Activated T-cell treated with anti-CD3 and anti-CD28 coated beads, Interleukin-2, amount 50 U/mL, for 48 hours (primary cell): ENCODE measurements at places on chromosomes 6 and 20.
A peak's percentile ranks its signal among the peaks of the same experiment; 100 is the strongest.

- DNase-seq, result no peak
Observed at GRCh38 chr20:49758781-49759180, 45.1 kb upstream of the B4GALT5 start.

DNA sequence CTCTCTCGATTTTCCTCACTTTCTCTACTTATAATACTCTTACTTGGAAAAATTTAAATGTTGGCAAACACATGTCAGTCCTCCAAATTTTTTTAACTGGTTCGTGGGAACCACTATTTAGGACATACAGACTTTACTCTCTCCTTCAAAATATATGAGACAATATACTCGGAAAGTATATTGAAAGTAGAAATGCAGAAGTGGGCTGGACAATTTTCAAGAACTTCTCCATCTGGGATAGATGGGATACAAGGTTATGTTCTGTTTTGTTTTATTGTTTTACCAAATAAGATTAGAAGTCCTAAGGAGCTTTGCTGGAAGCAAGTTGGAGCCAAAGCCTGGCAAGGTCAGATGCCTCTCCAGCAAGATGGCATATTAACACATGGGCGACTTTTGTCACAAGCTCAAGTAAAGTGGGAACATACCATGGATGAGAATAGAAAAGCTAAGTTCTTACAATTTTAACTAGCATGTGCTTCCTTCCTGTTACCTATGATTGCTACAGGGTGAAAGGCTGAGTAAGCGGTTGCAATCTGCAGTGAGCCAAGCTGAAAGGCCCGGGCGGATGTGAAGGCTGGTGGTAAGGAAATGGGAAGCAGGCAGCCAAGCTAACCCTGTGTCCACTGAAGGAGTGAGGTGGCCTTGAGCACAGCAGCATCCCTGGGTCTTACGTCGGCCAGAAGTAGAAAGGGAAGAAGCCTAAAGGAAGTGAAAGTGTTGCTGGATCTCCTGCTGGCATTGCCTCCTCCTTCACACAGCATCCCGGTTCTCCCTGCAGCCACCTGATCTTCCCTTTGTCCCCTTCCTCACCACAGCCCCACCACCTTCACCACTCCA is 7.1 kb downstream of the MAP3K5 start:
- peak; percentile 61 for DNase-seq

- no peak for DNase-seq
Observed at GRCh38 chr6:5617179-5617578, 355.9 kb downstream of the FARS2 start.

DNA sequence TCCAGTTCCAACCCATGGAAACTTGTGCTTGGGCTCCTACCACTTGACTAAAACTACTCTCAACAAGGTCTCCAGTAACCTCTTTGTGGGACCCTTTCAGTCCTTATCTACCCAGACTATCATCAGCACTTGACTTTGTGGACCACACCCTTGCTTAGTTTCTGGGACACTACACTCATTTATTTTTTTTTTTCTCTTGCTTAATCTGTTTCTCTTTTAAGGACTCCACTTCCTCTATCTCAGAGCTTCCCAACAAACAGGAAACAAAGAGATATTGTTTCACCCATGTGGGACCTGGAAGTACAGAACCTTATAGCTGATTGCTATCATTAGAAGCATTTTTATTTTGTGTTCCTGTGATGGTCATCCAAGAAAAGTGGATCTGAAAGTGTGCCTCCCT is 28.8 kb upstream of the ME1 start:
- DNase-seq, result no peak

- no peak for DNase-seq
Observed at GRCh38 chr6:3490625-3490980, 33.8 kb upstream of the SLC22A23 start.

DNA sequence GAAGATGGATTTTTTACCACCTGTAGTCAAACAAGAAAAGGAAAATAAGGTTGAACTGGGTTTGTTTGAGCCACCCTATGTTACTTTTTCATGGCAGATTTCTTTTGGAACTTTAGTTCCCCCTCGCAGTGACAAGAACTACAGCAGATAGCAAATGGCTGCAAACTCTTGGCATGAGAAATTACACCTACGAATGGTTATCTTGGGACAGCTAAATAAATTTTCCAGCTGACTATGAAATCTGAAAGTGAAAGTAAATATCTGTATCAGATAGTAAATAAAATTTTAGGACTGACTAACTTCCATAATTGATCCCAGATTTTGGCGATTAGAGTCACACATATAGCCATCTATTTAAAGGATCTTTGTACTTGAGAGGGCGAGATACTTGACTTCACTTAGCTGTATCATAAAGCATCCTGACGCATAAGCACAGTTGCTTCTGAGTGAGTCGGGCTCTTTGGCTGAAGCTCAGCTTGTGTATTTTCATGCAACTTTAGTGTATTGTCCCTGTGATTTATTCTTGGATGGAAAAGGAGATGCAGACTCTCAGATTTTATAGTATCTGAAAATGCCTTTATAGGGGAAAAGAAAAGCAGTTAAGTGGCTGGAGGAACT is 125.3 kb upstream of the B3GAT2 start:
- no peak for DNase-seq

DNA sequence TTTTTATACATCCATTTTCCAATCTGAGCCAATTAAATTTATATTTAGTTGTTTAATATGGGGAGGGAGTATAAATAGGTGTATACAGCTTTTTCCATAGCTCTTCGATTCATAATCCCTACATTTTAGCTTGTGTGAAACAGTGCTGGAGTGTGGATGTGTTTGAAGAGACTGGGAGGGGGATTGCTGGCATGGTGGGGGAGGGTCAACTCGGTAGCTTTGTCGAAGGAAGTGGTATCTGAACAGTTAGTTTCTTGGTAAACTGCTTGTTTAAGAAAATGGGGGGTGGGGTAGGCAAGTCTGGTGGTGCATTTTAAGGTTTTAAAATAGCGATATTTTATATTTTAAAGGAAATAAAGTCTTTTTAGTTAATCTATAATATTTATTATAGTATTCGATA is 1.4 kb upstream of the LIN28B start:
- DNase-seq, result no peak

- DNase-seq, result no peak
Observed at GRCh38 chr6:111677249-111677990, 71.7 kb upstream of the TRAF3IP2 start.
